Globus pallidus (tissue), 1 donor: ENCODE measurements at places on chromosomes 4 and X.

- no peak for DNase-seq
Measured at GRCh38 chrX:138014577-138014976, 448.6 kb downstream of the ZIC3 start.

- DNase-seq: no peak
Measured at GRCh38 chr4:137768196-137768595, 235.9 kb upstream of the PCDH18 start.

- no peak for DNase-seq
Measured at GRCh38 chr4:8410066-8410625, 30.4 kb downstream of the ACOX3 start.

DNA sequence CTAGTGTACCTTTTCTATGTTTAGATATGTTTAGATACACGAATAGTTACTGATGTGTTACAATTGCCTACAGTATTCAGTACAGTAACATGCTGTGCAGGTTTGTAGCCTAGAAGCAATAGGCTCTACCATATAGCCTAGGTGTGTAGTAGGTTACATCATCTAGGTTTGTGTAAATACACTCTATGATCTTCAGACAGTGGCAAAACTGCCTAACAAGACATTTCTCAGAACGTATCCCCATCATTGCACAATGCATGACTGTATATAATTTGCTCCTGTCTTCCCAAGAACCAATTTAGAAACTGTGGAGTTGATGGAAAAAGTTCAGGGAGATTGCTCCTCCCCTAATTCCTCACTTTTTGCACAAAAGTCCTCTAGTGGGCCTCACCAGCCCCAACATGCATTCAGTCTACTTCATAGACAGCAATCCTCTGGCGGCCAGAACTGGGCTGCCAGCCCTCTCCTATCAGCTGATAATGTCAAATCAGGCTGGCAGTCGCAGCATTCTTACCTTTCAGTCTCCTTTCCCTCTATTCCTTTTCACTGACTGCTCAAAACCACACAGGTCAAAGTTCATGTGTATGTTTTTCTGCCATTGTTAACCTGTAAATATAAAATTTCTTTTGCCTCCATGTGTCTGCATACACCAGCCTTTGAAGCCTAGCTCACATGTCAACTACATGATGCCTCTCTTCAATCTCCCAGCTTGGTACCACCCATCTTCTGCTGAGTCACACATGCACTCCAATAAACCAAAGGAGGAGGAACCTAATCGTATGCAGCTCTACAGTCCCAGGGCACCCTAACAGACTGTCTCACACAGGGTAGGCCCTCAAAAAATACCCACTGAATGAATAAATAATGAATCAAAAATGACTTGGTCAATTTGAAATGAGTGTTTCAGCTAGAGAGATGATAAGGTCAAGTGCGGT, 32.0 kb downstream of the BCLAF3 start:
- no peak for DNase-seq

GRCh38 chrX:101229170-101229569, 9.6 kb downstream of the DRP2 start:
- no peak for DNase-seq

DNA sequence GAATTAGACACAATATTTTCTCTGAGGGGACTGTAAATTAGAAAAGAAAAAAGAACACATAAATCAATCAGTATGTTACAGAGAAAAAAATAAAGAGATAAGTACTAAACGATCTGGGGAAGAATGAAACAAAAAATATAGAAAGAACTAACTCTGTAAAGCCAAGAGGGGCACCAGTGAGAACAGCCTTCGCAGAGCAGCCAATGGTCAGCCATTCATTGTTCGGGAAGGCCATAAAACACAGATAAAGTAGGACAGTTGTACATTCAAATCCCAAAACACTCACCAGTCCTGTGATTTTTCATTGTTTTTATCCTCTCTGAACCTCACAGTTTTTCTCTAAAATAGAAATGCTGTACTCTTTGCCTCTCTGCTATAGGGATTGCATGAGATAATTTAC, 127.9 kb downstream of the NEK1 start:
- peak; percentile 41 for DNase-seq

- DNase-seq: peak; percentile 46
Measured at GRCh38 chr4:140645614-140646412, 77.1 kb upstream of the UCP1 start.
